ENCODE measurements at places on chromosomes 4 and X.

DNA sequence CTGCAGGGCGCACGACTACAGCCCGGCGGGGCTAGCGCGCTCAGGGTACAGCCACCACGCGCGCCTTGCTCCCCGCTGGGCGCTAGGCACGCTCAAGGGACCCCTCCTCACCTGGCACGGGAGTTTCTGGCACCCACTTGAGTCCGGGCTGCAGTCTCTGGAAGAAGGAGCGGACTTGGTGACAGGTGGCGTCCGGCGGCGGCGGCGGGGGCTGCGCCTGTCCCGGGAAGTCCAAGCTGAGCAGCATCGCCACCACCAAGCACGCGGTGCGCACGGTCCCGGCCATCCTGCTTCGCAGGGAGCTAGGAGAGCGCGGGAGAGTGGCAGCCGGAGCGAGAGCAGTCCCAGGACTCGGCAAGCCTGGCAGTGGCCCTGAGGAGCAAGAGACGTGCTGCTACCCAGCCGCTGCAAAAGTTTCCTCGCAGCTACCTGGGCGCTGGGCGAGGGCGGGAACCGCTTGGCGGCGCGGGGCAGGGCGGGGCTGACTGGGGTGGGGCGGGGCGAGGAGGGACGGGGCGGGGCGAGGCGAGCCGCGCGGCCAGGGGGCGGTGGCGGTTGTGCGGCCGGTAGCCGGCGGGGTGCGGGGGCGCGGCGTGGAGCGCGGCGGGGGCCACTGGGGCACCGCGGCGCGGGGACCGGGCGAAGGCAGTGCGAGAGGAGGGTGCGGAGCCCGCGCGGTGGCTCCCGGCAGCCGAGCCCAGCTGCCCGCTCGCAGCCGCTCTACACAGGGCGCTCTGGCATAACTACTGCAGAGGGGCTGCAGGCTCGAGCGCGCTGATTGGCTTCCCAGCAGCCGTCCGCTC is at the start of gene GPC3:
Gene GPC3, minus strand, starts transcription at position 431 of the 803 bp plus-strand sequence.
- DNase-seq: peak; percentile 80

DNA sequence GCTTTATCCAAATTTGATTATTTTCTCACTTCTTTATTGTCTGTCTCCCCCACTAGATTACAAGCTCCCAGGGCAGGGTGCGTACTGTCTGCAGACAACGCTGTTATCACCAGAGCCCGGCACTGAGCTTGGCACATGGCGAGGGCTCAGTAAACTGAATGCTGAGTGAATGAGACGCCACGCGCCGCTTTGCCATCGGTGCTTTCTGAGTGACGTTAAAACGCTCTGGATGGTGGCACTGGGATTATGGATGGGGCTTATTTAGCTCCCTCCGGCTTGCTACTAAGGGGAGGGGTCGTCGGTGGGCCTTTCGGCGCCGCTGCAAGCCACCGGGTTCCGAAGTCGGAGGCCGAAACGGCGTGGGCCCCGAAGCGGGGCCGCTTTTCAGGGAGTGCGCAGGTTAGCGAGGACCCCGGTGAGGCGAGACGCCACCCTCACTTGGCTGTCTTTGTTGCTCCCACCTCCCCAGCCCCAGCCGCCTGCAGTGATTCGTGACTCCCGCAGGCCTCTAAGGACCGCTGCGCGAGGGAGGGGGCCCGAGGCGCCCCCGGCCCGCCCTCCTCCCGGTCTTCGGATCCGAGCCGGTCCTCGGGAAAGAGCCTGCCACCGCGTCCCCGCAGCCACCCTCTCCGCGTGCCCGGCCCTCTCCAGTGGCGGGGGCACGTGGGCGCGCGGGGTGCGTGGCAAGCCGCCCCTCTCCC is 569 bp upstream of the FHL1 start:
- DNase-seq: peak; percentile 50

DNA sequence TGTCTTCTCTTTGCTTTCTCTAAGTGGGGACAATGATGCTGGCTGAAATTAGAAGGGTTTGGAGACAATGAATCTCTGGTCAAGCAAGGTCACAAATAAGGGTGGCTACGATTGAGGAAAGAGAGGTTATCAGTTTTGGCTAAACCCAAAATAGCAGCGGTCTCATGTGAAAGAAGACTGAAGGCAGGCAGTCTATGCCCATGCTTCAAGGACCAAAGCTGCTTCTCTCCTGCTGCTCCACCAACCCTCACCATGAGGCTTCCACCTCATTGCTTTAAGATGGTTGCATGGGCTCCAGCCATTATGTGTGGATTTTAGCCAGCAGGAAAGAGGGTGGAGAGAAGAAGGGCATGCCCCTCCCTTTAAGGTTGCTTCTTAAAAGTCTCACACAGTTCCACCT is 114.1 kb upstream of the TRIM2 start:
- no peak for DNase-seq

GRCh38 chrX:123298026-123298425 is 113.9 kb downstream of the GRIA3 start:
- no peak for DNase-seq

DNA sequence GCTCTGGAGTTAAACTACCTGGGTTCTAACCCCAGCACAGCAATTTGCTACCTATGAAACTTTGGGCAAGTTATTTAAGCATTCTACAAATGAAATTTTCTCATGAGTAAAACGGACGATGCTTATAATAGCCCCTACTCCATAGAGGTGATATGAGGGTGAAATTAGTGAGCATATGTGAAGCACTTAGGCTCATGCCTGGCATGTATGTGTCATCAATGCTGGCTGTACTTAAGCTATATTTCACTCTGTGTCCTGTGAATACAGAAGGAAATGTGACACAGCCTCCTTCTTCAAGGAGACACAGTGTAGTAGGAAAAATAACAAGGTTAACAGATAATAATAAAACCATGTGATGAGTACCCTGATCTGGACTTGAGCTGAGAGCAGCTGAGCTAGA is 20.4 kb upstream of the FMR1NB start:
- DNase-seq: no peak

DNA sequence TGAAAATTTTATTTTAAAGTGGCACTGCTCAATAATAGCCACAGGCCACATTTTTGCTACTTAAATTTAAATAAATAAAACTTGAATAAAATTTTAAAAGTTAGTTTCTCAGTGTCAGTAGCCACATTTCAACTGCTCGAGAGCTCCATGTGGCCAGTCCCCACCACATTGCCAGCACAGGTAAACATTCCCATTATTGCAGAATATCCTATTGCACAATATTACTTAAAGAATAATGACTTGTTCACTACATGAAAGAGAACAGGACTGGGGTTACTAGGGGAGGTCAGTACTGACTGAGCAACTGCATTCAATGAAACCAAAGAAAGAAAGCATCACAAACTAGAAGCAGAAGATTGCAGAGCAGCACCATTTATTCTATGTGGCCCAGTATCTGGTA is 2201.6 kb upstream of the TENM3 start:
- DNase-seq: no peak

DNA sequence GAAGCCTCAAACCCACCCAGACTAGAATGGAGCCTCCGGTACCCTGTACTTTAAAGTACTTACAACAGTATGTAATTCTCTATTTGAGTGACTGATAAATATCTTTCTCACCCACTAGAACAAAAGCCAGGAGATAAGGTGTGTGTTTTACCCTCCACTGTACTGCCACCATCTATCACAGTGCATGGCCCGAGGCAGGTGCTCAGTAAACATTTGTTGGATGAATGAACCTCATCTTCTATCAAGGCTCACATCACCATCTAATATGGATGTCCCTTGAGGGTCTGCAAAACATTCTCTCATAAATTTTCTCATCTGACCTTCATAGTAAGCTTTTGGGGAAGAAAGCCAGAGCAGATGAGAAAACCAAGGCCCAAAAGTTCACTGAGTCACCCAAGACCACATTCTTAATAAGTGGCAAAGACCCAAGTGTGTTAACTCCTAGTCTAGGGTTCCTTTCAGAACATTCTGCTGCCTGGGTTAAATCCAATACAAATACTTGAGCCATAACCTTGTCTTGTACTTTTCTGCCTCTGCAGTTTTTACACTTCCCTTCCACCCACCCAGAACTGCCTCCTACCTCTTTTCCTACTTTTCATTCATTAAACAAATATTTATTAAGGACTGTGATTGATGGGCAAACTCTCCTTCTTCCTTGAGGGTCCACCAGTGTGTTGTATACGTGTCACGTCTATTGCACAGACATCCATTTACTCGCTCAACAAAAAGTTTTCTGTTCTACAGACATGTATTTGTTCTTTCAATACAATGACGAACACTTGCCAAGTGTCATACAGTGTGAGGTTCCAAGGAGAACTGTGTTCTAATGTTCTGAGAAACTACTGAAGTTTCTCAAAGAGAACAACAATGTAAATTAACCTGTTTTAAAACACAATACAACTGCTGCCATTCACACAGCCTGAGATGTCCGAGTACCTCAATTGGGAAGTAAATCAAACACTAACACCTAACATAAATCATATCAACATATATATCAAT is 35.7 kb downstream of the APBB2 start:
- DNase-seq: no peak

DNA sequence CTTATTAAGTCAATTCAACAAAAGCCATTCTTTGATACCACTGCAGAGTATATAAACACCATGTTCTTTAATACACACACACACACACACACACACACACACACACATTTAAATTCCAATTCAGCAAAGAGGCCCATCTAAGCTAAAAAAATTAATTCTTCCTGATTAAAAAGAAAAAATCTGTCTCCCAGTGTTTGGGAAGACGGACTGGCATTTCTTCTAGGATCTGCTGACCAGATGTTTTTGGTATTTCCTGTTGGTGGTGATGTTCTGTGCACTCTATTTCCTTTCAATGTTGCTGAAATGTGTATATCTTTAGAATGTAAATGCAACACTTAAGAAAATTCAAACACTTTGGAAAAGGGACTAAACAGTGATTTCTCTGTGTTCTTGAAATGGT is 243.8 kb downstream of the THOC2 start:
- no peak for DNase-seq

GRCh38 chrX:39832211-39832610 is 265.5 kb downstream of the BCOR start:
- DNase-seq: no peak

- DNase-seq: no peak
Measured at GRCh38 chr4:104490096-104490769, 4.5 kb downstream of the CXXC4 start.

DNA sequence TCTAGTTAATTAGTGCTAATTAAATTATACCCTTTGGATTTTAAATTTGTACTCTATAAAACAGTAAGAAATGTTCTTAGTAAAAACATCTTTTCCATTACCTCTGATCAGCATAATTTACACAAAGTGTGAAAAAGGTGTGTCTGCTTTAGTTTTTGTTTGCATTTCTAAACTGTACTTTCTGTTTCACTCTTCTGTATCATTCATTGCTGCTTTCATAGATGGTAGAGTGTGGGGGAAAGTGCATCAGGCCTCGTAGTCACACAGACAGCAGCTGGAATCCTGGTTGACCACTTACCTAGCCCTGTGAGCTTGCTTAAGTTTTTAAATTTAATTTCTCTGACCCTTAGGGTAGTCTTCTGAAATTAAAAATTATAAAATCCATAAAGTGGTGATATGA is 275.4 kb upstream of the PITX2 start:
- DNase-seq: no peak

DNA sequence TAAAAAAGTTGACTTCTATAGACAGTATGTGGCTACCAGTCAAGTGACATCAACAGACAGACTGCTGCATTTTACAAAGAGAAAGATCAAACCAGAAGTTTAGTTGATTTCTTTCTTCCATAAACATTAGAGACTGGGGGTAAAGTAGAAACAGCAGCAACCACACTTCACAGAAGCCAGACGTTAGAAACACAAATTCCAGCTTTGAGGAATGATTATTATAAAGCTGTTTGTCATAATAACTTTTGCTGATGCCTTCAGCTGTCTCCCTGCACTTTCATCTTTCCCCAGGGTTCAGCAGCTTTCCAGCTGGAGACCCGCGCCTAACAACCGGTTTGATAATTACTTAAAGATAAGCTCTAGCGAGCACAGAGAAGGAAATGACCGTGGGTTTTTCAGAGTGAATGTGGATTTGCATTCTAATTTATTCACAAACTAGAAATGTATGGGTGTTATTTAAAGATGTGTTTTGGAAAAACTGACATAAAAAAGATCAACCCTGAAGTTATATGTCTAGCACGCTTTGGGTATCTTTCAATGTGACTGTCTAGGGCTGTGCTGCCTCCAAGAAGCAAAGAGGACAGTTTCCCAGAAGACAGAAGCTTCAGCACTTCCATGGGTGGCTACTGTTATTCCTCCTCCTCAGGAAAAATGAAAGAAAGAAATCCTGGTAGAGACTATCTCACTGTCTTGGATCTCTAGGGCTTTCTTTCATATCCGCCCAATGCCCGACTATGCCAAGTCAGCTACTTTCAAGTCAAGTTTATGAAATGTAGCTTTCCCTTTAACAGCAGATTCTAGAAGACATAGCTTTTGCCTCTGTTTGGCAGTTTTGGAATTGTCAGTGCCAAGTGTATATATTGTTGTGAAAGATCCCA is 15.0 kb upstream of the ENAM start:
- no peak for DNase-seq

- no peak for DNase-seq
Measured at GRCh38 chr4:184850018-184850417, 24.2 kb upstream of the ACSL1 start.

GRCh38 chrX:138886769-138887168 is 175.3 kb upstream of the FGF13 start:
- DNase-seq: no peak

- DNase-seq: no peak
Measured at GRCh38 chrX:149853925-149854324, 27.1 kb upstream of the MAGEA8 start.

DNA sequence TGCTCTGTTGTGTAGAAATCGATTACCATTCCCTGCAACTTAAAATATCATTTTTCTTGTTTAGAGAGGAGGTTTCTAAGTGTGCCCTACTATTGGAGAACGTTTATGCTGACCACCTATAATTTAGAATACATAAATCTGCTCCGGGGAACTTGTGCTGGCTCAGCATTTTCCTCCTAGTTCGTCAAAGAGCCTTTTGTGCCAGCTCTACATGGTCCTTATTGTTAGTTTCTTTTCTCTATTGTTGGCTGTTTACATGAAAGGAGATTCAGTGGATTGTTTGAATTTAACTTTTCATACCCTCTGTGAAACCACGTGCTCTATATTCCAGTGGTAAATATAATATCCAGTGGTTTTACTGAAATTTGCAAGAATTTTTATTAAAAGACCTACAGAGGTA is 53.4 kb upstream of the ATP8A1 start:
- no peak for DNase-seq

- no peak for DNase-seq
Measured at GRCh38 chr4:164755432-164755831, 1.5 kb downstream of the SMIM31 start.

- DNase-seq: no peak
Measured at GRCh38 chr4:11397819-11398610, 30.7 kb downstream of the HS3ST1 start.

- no peak for DNase-seq
Measured at GRCh38 chr4:140141210-140141835, 12.7 kb downstream of the MAML3 start.

DNA sequence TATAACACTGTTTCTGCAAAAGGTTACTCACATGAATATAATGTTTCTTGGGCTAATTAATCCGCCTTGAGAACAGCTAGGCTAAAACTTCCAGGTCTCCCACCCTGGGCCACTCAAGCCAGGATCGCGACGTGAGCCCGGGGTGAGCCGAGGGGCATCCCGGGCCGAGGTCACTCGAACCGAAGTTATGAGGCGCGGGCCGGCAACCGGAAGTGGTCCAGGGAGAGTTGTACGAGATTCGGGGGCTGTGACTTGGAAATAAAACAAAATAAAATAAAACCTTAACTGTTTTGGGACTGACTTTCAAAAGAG is 317 bp downstream of the CMC4 start:
- DNase-seq: no peak
